ENCODE measurements at places on chromosomes 5 and 9. TPM values are rescaled to one million over a fixed set of nuclear protein-coding genes. Genes with fewer than 3 reads are reported as not detected.
A peak's percentile ranks its signal among the peaks of the same experiment; 100 is the strongest.

- DNase-seq, result no peak
Measured at GRCh38 chr5:78858364-78858763, 126.7 kb downstream of the ARSB start.

Gene PCSK5
- 37.5 TPM for total RNA-seq

- no peak for DNase-seq
Measured at GRCh38 chr5:36173426-36173825, 21.5 kb downstream of the SKP2 start.

DNA sequence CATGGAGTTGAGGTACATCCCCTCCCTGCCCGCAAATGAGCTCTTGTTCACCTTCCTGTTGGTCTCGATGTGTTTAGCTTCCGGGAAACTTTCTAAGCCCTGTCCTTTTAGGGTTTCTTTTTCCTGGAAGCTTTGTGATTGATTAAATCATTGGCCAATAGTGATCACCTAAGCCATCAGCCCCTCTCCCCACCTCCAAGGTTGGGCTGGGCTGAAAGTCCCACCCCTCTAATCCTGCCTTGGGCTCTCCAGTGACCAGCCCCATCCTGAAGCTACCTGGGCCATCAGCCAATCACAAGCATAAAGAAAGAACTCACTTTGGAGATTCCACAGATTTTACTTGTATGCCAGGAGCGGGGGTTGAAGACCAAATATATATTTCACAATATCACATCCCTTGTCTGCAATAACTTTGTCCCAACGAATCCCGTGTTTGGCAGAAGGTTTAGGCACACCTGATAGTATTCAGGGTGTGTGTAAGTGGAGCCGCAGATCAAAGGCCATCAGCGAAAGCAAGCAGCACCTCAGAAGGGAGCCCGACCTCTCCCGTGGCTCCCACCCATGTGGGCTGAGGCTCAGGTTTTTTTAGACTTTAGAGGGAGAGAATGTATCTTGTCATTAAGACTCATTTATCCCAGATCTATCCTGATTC, 20.4 kb downstream of the ROPN1L start:
- DNase-seq, result no peak

DNA sequence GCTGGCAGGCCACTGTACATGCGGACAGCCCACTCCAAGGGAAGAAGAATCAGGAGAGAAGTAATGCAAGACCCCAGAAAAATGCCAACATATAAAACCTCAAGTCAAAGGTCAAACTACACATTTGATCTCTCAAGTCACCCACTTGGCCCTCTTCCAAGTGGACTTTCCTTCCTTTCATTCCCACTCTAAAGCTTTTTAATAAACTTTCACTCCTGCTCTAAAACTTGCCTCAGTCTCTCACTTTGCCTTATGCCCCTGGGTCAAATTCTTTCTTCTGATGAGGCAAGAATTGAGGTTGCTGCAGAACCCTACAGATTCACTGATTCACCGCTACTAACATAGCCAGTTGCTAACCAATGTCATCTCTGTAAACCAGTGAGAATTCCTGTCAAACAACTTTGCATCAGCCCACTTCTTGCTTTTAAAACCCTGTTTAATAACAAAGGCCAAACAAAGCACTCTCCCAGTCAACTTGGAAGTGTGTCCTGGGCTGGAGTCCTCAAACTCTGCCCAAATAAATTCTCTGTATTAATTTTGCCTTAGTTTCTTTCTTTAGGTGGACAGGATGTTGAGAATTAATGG, 6.9 kb upstream of the ATP6V1G1 start:
- DNase-seq, result no peak

DNA sequence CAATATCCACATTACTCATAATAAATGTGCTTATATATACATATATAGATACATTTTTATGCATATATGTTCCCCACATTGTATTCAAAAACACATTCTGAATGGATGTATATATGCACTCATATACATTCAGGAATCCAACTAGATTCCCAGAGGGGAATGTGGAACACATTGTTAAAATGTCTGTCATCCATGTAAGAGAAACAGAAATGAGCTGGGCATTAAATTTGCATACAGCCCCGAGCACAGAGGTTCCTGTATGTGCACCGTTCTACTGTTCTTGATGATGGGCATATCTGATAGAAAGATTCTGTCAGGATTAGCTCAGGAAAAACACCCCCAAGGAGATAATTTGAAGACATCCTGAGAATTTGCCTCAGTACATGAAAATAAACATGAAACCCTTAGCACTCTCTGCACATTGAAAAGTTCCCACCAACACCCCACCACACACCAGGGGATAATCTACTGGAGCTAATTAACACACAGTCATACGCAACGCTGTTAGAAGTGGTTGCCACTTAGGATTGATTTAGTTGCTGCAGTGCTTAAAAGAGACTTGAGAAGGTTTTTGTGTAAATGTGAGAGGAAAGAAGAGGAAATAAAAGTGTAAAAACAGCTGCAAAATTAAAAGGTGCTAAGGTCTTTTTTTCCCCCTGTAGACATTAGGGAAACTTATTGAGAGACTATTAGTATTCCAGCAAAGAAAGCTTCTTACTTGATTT, 223.3 kb downstream of the SLF1 start:
- DNase-seq, result no peak

DNA sequence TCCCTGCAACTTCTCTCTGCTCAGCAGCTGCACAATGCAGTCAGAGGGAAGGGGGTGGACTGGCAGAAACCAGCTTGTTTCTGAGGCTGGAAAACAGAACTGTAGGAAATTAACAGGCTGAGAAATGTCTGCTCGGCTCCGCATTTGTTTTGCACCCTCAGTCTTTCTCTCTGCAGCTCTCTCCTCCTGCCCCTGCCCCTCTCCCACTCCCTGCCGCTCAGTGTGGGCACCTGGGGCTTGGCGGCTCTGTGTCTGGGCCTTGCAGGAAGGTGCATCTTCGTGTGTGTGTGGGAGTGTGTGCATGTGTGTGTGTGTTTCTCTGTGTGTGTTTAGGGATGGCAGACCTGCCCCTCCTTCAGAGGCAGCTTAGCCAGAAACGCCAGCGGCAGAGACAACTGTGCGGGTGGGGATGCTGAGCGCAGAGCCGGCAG, 53.0 kb downstream of the PCDH1 start:
- peak; percentile 36 for DNase-seq

Gene PCDHA7
- total RNA-seq, result 0.32 TPM

GRCh38 chr9:11338130-11338529, 725.3 kb upstream of the PTPRD start:
- no peak for DNase-seq

GRCh38 chr5:53109056-53109442, 508 bp downstream of the MOCS2 start:
- no peak for DNase-seq

- DNase-seq, result no peak
Measured at GRCh38 chr5:172540099-172540870, 86.0 kb upstream of the SH3PXD2B start.

Gene PHF24
- 0.57 TPM for total RNA-seq

- no peak for DNase-seq
Measured at GRCh38 chr9:98702835-98703380, 5.8 kb downstream of the GABBR2 start.

Gene MAP3K1
- total RNA-seq, result 11.2 TPM

DNA sequence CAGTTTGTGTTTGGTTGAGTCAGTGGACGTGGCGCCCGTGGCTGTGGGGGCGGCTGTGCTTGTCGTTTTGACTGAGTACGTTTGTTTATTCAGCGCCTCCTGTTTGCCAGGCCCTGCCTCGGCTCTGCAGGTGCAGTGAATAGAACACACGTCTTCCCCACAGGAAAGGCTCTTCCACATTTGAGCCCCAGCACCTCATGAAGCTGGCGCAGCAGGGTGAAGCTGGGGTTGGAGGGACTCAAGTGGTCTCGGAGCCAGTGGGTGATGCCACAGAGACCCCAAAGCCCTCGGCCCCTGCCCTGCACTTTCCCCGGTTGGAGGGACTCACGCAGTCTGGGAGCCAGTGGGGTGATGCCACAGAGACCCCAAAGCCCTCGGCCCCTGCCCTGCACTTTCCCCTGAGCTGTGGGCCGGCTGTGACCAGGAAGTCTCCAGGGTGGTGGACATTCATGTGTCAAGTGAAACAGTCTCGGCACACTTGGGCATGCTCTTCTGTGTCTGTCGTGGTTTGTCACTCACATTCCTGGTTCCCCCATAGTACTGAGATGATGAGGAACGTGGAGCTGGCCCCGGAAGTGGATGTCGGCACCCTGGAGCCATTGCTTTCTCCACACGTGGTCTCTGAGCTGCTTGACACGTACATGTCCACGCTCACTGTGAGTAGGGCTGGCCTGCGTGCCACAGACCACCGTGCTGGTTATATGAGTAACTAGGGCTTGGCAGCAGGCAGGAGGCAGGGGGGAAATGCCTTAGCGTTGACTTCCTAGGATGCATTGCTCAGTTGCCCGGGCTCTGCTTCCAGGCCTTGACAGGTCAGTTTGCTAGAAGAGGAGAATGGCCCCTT, 13.6 kb downstream of the EXOC3 start:
- peak; percentile 34 for DNase-seq

DNA sequence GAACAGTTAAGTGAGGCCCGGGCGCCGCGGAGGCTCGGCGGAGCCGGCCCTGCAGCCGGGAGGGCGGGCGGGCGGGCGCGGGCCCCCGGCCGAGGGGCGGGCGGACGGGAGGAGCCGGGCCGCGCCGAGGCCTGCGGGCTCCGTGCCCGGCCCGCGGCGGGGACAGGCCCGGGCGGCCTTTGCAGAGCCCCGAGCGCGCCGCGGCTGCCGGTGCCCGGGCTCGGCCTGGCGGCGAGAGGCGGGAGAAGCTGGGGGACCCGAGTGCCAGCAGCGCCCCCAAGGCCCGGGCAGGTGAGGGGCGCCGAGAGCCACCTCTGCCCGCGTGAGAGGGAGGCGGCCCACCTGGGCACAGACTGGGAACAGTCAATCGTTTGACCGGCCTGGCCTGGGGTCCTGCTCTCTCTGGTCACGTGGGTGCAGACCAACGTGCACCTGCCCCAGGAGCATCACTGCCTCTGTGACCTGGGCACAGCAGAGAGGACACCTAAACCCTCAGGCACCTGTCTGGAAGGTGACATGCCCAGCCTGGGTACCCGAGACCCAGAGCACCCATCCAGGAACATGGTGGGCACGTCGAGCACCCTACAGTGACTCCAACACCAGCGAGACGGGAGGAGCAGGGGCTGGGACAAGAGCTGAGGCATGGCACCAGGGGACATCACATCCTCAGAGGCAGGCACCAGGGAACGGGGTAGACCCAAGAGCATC, 531 bp downstream of the MVB12B start:
- peak; percentile 75 for DNase-seq

Gene OMD
- total RNA-seq, result 36.4 TPM

Gene TMEFF1
- 0.78 TPM for total RNA-seq

Gene ECM2
- total RNA-seq, result 65.6 TPM

Gene PAEP
- total RNA-seq, result not detected

GRCh38 chr5:39424736-39425637, at the start of gene DAB2:
Gene DAB2, minus strand, starts transcription at chr5:39424980. Its CDS starts 30,660 bp downstream, at chr5:39394320.
- peak; percentile 95 for DNase-seq

DNA sequence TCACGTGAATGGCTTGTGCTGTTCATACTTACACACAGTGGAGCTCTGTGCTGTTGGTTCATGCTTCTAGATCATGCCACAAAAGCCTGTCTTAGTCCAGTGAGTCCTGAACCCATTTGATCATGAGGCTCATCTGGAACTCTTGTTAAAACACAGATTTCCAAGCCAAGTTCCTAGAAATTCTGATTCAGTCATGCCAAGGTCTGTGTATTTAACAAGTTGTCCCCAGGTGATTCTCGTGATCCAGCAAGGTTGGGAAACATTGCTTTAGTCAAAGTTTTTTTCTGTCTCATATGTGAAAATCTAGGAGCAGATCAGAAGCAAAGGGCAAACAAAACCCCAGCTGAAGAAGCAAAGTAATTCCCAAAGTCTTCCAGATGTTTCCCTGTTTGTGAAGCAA, 112.5 kb upstream of the GAS1 start:
- DNase-seq, result no peak

GRCh38 chr5:67827541-67827940, 388.0 kb upstream of the PIK3R1 start:
- DNase-seq, result no peak

- DNase-seq, result peak; percentile 48
Measured at GRCh38 chr5:147452165-147452811, 57.6 kb downstream of the DPYSL3 start.

Gene C8G
- total RNA-seq, result 1.1 TPM

GRCh38 chr5:82154776-82155175, 123.4 kb downstream of the RPS23 start:
- no peak for DNase-seq

GRCh38 chr9:2720179-2720654, 2.9 kb downstream of the KCNV2 start:
- DNase-seq, result no peak

Gene SPATA31A3
- not detected for total RNA-seq

Gene SLC34A1
- not detected for total RNA-seq

DNA sequence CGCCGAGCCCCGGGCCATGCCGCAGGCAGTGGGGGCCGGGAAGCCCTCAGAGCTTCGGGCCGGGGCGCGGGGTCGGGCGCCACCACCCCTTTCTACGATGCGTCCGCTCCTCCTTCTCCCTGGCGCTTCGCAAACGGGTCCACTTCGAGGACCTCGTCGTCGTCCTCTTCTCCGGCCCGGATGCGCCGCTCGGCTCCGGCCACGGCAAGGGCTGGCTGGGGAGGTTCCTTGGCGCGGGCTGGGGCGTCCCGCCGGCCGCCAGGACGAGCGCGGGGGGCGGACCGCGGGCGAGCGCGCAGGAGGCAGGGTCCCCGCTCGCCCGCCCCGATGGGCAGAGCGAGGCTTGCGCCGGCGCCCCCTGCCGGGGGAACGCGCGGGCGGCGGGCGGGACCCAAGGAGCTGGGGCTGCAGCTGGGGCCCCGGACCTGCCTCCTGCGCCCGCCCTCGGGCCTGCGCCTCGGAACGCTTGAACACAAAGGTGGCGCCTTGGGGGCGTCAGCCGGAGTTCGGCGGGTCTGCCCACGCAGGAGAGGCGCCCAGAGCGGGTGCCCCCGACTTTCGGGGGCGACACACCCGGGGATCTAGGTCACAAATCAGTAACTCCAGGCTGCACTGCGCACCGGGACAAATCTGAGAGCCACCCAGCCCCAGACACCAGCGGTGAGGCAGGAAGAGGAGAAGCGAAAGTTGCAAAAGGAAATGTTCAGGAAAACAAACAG, at the start of gene ROR2:
Gene ROR2, minus strand, starts transcription at position 283 of the 719 bp plus-strand sequence.
- DNase-seq, result peak; percentile 82

- DNase-seq, result no peak
Measured at GRCh38 chr5:8185852-8186251, 316.9 kb downstream of the MTRR start.

GRCh38 chr5:41432481-41433253, 77.7 kb downstream of the PLCXD3 start:
- DNase-seq, result no peak

Gene DAB2
- 255 TPM for total RNA-seq

DNA sequence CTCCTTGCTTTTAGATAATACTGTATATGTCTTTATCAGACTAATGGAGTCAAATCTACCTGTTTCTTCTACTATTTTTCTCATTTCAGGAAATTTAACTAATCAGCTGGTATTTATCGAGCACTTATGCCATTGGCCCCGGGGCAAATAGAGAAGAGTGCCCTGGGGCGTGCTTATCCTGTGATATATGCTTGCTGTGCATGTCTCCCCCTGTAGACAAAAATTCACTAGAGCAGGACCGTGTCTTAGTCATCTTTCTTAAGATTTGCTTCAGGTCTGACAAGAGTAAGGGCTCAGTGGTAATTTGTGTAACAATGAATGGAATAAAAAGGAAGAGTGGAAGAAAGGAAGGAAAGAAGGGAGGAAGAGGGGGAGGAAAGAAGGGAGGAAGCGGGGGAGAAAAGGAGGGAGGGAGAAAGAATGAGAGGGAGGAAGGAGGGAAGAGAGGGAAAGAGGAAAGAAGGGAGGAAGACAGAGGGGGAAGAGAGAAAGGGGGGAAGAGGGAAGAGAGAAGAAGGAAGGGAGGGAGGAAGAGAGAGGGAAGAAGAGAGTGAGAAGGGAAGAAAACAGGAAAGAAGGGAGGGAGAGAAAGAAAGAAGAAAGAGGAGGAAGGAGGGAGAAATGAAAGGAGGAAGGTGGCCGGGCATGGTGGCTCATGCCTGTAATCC, 295.7 kb upstream of the PANK3 start:
- DNase-seq, result no peak
